ENCODE measurements at places on chromosomes 12 and 14.
A peak's percentile ranks its signal among the peaks of the same experiment; 100 is the strongest.

DNA sequence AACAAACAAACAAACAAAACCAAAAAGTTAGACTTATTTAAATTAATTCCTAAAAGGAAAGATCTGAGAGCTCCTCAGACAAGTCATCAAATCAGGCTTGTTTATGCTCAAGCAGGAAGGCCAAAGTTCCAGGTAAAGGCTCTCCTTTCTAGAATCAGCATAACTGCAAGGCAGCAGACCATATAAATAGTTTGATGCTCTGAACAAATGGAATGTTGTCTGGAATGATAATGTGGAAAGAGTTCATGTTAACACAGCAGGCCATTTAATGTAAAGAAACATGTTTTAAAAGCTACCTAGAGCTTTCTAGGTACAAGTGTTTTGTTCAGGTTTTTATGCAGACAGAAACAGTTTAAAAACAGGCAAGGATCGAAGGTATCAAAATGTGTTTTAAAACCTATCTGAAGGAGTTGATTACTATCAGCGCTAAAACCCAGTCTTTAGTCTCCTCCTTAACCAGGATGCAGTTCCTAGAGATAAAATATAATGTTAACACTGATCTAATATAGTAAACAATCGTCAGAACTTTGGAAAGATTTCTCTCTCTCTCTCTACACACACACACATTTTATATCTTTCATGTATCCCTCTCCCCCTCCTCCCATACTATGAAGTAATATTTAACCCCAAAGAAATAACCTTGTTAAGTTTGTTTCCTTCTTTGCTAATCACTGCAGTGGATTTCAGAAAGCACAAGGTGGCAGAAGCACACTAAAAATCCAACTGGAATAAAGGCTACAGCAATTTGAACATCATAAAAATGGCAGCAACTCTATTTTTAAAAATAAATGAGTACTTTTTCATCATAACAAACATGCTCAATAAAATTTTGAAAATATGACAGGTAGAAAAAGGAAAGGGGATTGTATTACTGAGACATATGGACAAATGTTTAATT is 135.5 kb downstream of the PAWR start:
- DNase-seq: no peak

GRCh38 chr12:6346235-6346832 is 4.5 kb upstream of the TNFRSF1A start:
- no peak for DNase-seq

DNA sequence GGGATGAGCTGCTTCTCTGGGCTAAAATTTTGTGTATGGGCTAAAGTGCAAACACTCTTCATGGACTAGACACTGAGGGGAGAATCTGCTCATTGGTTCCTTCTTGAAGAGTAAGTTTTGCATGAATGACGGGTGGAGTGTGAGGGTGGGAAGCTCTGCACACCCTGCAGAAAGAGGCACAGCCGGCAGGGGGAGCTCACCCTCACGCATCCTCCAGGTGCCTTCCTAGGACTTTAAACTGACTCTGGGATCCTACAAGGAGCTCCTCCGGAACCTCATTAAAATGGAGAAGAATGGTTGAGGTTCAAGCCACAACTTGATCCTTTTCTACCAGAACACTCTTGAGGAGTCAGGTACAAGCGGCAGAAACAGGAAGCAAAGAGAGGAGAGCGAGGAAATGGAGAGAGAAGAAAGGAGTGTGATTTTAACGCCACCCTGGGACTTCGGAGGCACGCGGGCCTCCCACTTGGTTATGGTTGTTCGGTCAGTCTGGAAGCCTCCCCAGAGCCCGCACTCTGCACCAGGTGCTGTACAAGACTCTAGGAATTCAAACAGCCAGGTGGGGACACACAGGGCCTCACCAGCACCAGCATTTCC is 87.5 kb downstream of the SETD3 start:
- DNase-seq: no peak

GRCh38 chr14:104353921-104354701 is 215.7 kb downstream of the KIF26A start:
- peak; percentile 2 for DNase-seq

DNA sequence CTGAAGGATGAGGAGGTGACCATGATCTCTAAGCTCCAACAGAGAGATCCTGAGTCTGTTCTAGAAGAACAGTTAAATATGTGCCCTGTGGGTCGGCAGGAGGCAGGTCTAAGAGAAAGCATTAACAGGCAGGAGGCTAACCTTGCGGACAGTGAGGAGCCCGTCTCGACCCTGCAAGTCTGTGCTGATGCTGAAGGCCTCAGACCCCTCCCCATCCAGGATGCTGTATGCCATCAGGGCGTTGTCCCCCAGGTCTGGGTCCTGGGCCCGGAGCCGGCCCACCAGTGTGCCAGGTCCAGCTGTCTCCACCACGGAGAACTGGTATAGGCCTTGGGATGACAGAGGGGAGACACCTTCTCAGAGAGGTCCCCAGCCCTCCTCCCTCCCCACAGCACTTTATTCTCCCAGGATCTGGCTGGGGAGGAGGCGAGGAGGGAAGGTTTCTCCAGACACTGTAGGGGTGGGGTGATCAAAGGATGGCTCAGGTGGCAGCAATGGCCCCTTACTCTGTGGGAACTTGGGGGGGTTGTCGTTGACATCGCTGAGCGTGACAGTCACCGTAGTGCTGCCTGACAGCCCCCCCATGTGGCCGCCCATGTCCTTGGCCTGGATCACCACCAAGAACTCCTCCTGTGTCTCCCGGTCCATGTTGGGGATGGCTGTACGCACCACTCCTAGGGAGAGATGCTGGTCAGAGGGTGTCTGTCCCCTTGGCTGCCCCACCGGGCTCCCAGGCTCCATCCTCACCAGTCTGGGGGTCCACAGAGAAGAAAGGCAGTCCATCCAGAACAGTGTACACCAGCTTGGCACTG is 3.1 kb downstream of the CDH24 start:
- DNase-seq: peak; percentile 45

DNA sequence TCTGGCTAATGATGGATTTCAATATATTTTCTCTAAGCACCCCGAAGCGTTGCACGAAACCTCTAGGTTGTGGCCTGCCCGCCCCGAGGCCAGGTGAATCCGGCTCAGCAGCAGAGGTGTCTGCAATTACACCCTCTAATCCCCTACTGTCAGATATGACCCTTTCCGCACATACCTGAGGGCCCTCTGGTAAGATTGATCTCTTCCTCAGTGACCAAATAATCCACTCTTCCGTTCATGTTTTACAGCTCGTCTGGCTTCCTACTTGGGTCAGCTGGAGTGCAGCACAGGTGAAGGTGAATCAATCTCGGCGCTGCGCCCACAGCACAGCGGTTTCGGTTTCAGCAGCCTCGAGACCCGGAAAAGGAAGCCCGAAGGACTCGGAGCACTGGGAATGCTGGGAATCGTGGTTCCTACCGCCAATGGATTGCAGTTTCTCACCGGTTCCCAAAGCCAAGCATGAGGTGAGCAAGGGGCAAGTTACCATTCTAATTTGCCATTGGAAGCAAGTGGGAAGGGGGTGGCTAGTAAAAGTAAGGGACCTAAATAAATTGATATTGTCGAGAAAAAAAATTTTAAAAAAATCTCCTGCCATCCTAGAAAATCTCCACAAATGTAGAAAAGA is at the start of gene SYNJ2BP:
Gene SYNJ2BP (minus strand): TSS at position 366 of the 625 bp plus-strand sequence. CDS start 127 bp downstream, at position 239.
- peak; percentile 72 for DNase-seq

GRCh38 chr12:11653215-11653753 is 3.8 kb downstream of the ETV6 start:
- DNase-seq: no peak

GRCh38 chr12:88553941-88554658 is 26.2 kb downstream of the KITLG start:
- no peak for DNase-seq

DNA sequence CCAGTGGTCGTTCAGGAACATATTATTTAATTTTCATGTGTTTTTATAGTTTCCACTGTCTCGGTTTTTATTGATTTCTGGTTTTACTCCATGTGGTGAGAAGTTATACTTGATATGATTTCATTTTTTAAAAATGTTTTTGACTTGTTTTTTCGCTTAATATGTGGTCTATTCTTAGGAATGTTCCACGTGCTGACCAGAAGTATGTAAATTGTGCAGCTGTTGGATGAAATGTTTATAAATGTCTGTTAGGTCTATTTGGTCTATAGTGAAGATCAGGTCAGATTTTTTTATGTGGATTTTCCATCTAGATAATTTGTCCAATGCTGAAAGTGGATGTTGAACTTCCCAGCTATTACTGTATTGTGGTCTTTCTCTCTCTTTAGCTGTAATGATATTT is 433.8 kb upstream of the MIS18BP1 start:
- no peak for DNase-seq

DNA sequence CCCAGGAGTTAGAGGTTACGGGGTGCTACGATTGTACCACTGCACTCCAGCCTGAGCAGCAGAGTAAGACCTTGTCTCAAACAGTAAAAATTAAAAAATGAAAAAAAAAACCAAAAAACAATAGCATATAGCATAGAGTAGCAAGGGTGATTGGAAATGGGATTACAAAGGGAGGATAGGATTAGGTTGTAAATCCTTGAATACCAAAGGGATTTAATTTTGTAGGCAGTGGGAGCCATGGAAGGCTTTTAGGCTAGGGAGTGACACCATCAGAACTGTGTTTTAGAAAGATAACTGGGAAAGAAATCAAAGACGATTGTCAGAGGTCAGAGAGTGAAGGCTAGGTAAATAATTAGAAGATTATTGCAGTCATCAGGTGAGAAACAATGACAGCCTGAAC is 2.8 kb upstream of the SGPP1 start:
- no peak for DNase-seq

DNA sequence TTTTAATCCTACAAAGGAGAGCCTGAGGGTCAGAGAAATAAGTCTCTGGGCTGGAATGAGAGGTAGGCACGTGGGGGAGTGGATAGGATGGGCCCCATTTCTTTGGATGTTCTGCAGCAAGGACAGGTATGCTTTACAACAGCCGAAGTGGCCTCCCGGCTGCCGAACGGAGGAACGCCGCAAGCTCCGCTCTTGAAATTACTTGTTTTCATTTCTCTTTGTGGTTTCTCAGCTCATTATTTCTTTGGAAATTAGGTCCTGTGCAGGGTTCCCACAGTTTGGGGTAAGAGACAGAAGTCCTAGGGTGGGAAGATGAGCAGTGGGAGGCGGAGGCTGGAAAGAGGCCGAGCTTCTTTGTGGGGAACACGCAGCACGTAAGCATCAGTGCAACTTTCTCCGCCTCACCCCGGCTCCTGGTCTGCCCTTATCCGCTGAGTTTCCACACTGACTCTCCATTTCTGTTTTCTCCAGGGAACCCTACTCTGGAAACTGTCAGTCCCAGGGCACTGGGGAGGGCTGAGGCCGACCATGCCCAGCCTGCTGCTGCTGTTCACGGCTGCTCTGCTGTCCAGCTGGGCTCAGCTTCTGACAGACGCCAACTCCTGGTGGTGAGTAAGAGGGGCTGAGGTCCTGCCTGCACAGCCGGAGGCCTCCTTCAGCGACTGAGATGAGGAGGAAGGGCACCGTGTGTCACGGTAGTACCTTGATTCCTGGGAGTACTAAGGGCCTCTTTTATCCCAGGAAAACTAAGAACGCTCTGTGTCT is 2.0 kb downstream of the WNT5B start:
- peak; percentile 66 for DNase-seq

DNA sequence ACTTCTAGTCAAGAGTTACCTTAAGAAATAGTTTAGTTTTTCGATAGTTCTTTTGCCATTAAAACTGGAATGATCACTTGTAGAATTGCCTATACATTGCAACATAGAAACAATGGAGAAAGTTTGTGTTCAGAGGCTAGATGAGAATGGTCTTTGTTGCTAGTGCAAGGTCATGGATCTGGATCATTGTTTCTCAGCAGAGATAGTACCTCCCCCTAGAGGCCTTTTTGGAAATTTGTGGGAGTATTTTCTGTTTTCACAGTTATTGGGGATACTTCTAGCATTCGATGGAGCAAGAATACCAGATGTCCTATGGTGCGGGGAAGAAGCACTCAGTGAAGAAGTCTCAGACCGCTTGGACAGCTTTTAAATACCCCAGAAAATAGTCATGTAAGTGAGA is 138.8 kb upstream of the HMGA2 start:
- DNase-seq: no peak

- no peak for DNase-seq
Measured at GRCh38 chr12:83536496-83536895, 849.8 kb downstream of the TMTC2 start.

- DNase-seq: no peak
Measured at GRCh38 chr14:64474041-64474440, 8.7 kb downstream of the AKAP5 start.

GRCh38 chr12:11959117-11959823 is 111.5 kb upstream of the BCL2L14 start:
- no peak for DNase-seq

GRCh38 chr12:80766897-80767296 is 50.2 kb downstream of the MYF5 start:
- no peak for DNase-seq

DNA sequence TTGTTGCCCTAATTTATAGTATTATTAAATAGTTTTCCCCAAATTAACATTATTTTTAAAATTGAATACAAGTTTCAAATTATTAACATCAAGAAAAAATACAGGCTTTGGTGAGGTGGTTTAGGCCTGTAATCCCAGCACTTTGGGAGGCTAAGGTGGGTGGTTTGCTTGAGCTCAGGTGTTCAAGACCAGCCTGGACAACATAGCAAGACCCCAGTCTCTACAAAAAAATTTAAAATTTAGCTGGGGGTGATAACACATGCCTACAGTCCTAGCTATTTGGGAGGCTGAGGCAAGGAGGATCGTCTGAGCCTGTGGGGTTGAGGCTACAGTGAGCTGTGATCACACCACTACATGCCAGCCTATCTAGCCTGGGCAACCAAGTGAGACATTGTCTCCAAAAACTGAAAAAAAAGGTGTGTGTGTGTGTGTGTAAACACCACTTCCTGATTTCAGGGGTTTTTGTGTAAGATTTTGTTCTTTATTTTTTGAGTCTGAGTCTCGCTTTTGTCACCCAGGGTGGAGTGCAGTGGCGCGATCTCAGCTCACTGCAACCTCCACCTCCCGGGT is 3.9 kb upstream of the DNAL1 start:
- no peak for DNase-seq

- no peak for DNase-seq
Measured at GRCh38 chr12:27112871-27113270, 30.5 kb upstream of the C12orf71 start.

GRCh38 chr12:53983950-53984572 is 885 bp upstream of the HOXC10 start:
- DNase-seq: no peak

DNA sequence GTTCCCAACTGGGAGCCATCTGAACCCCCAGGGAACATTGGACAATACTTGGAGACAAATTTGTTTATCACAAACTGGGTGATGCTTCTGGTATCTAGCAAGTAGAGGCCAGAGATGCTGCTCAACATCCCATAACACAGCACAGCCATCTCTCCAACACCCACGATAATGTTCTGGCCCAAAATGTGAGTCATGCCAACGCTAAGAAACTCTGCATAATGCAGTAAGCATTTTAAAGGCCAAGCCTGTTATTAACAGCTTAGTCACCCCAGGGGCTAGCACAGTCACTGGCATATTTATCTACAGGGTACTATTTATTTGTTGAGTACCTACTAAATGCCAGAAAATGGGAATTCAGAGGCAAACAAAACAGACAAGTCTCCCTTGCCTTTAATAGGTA is 873.1 kb upstream of the TMEM132C start:
- no peak for DNase-seq

GRCh38 chr12:104462931-104463339 is 6.2 kb downstream of the CHST11 start:
- DNase-seq: no peak

- no peak for DNase-seq
Measured at GRCh38 chr12:77847060-77847541, 16.4 kb downstream of the NAV3 start.

All from retina (tissue), 1 donor.